ENCODE measurements at places on chromosomes 16 and 17.

GRCh38 chr17:34354637-34355036 lies 1.6 kb upstream of the CCL13 start:
- DNase-seq = no peak

DNA sequence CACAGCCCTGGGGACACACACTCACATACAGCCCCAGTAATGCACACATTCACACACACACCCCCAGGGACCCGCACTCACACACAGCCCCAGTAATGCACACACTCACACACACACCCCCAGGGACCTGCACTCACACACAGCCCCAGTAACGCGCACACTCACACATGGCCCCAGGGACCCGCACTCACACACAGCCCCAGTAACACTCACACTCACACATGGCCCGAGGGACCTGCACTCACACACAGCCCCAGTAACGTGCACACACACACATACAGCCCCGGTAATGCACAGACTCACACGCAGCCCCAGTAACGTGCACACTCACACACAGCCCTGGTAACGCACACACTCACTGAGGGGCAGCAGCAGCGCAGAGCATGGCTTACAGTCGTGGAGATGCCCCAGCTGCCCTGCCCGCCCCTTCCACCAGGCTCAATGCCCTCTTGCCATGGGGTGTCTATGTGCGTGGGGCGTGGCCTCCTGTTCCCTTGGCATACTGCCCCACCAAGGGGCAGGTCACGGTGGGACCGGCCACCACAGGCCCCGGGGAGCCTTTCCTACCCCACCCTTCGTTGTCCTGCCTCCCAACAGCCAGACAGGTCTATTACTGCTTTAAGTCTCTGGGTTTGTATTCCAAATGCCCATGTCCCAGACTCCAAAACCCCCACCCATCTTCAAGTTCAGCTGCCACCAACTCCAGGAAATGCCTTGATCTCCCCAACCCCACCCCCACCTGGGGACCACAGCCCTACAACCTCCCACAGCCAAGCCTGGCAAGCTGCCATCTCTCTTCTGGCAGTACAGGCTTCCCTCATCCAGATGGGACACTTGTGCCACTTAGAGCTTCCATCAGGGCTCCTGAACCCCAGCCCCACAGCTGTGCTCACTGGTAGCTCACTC lies 2.7 kb downstream of the CCDC102A start:
- DNase-seq = no peak

- no peak for DNase-seq
Observed at GRCh38 chr17:27591986-27592385, 39.0 kb upstream of the LGALS9 start.

- peak; percentile 73 for DNase-seq
Observed at GRCh38 chr16:88784074-88784855, 755 bp downstream of the PIEZO1 start.

DNA sequence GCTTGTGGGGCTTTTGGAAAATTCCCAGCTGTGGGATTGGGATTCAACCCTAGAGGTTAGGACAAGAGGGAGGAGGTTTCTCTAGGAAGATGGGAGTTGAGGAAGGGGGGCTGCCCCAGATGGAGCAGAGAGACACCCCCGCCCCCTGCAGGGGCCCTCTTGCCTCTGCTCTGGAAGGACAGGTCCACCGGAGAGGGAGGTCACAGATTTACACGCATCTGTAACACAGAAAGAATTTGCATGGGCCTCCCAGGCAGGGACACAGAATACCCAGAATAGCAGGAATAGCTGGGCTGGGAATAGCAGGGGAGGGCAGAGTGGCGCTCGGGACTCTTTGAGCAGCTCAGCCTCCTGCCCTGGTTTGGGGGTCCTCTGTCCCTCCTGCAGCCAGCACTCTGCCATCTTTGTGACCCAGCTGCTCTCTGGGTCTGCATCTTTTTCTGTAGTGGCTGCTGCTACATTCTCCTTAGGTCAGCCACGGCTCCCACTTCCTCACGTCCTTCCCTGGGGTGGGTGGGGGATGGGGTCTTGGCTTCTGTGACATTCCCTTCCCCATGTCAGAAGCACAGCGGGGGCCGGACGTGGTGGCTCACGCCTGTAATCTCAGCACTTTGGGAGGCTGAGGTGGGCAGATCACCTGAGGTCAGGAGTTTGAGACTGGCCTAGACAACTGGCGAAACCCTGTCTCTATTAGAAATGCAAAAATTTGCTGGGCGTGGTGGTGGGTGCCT lies 33.9 kb upstream of the PLLP start:
- DNase-seq = peak; percentile 27

DNA sequence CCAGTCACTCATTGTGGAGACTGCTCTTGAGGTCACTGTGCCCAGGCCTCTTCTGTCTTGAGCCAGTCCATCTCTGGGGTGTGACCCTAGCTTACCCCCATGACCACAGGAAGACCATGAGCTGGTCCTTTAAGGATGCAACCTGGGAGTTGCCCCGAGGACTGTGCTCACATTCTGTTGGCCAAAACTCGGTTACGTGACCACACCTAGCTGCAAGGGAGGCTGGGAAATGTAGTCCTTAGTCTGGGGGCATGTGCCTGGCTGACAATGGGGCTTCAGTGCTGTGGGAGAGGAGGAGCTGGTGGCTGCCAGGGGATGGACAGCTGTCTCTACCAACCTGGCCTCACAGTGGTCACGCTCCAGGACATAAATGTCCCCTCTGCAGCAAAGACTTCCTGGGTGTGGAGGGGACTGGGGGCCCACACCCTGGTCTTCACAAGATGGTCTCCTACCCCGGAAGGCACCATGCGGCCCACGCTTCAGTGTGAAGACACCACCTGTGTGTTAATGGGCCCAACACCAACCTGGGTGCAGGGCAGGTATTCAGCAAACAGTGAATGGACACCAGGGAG lies 55.4 kb downstream of the JPH3 start:
- DNase-seq = no peak

- no peak for DNase-seq
Observed at GRCh38 chr16:69423189-69423588, 1.2 kb upstream of the CYB5B start.

GRCh38 chr17:64504769-64505339 lies 1.2 kb downstream of the DDX5 start:
- DNase-seq = no peak

- DNase-seq = no peak
Observed at GRCh38 chr17:51725185-51725584, 433.3 kb downstream of the CA10 start.

- DNase-seq = no peak
Observed at GRCh38 chr16:18958621-18959029, 25.1 kb upstream of the TMC7 start.

- no peak for DNase-seq
Observed at GRCh38 chr16:79618692-79619050, 18.1 kb upstream of the MAF start.

DNA sequence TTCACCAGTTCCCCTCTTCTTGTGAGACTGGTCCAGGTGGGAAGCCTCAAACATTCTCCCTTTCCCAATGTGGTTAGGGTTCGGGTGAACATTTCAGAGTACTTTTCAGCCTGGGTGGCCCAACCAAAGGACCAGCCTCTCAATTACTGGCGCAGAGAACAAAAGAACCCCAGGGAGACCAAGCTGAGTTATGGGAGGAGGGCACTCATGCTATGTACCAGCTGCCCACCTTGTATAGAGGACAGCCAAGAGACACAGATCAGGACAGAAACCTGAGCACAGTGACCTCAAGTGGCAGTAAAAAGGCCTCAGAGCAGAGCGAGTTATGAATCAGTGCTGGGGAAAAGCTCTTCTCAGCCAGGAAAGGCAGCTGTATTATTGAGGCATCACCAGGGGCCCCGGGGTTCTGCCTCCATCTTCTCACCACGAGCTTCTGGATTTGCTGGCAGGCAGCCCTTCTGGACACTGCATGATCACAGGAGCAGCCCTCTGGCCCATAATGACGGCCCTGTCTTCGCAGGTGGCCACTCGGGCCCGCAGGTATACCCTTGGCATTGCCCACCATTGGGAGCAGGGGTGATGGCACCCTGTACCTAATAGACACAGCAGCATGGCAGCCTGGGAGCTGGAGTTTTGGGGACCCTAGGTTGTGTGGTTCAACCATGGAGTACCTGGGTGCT lies 3.8 kb downstream of the G6PC3 start:
- DNase-seq = no peak

GRCh38 chr16:86680661-86681030 lies 102.3 kb downstream of the FOXL1 start:
- no peak for DNase-seq

GRCh38 chr17:10610884-10611283 lies 46.2 kb downstream of the MYH3 start:
- no peak for DNase-seq

- DNase-seq = no peak
Observed at GRCh38 chr17:47989700-47990099, 18.8 kb downstream of the CDK5RAP3 start.

- DNase-seq = no peak
Observed at GRCh38 chr17:70644096-70644495, 474.8 kb downstream of the KCNJ2 start.

- no peak for DNase-seq
Observed at GRCh38 chr16:22786691-22787090, 27.3 kb upstream of the HS3ST2 start.

GRCh38 chr16:9438991-9439390 lies 347.5 kb downstream of the HAPSTR1 start:
- no peak for DNase-seq

GRCh38 chr17:44203731-44204440 lies 4.2 kb upstream of the ATXN7L3 start:
- DNase-seq = peak; percentile 53

DNA sequence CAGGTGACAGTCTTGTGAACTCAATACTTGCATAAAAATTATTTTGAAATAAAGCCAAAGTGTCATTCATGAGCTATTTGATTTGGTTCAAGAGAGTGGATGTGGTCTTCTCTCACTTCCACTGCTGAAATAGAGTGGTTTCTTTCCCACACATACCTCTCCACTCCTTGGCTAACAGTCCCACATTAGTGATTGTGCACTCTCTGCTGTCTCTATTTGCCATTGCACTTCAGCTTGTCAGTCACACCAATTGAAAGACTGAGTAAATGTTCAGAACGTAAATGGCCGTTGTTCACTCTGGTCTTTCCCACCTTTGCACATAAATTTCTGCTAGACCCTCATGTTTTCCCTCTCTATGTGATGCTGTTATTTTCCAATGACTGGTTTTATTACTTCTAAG lies 197.5 kb downstream of the FTO start:
- DNase-seq = no peak

- DNase-seq = no peak
Observed at GRCh38 chr16:49854188-49854795, 1.6 kb downstream of the ZNF423 start.

- DNase-seq = no peak
Observed at GRCh38 chr16:2174396-2175131, 19.0 kb downstream of the TRAF7 start.

DNA sequence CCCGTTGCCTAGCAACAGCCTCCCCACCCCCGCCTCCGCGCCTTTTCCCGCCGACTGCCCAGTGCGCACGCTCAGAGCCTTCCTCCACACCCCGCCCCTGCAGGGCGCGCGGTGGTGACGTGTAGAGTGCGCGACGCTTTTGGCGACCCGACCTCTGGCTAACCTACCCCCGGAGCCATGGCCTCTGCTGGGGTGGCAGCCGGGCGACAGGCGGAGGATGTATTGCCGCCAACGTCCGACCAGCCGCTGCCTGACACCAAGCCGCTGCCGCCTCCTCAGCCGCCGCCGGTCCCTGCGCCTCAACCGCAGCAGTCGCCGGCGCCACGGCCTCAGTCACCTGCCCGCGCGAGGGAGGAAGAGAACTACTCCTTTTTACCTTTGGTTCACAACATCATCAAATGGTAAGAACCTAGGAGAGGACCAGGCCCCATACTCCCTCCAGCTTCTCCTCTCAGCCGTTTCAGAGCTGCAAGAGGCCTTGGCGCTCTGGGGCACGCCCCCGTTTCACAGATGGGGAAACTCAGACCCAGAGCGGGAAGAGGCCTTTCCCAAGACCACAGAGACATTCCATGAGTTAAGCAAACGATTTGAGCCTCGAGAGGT lies at the start of gene MED9:
Gene MED9 (plus strand): TSS at position 136 of the 603 bp plus-strand sequence. CDS start 42 bp downstream, at position 178.
- DNase-seq = peak; percentile 92

GRCh38 chr17:59814685-59815084 lies 78.1 kb downstream of the TUBD1 start:
- no peak for DNase-seq

DNA sequence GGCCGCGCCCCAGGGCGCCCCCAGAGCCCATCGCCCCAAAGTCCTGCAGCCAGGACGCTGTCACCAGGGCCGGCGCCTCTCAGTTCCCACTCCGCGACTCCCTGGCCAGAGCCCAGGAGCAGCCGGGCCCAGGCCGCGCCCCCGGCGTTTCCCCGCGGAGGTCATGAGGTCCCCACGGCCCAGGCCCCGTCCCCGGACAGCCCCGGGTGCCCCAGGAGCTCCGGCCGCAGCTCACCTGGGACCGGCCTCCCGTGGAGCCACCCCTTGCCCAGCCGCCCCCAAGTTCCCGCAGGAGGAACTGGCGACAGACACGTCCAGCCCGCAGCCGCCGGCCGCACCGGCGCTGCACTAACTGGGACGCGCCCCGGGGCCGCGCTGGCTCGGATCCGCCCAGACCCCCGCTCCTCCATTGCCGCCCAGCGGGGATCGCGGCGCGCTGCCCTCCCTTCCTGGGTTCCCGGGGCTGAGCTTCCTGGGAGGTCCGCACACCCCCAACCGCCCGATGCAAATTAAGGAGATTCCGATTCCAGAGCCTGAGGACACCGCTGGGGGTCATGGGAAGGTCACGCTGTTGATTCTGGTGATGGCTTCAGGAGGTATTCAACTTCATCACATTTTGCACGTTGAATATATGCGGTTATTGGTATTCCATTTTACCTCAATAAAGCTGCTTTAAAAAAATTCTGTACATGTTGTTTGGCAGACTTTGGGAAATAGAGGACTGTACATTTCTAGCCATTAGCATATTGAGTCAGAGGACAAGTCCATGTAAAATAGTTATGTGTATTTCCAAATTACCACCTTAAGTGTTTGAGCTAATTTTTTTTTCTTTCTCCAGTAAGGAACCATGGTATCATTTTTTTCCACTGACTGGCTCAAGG lies 9.9 kb downstream of the AHSP start:
- peak; percentile 29 for DNase-seq

- DNase-seq = no peak
Observed at GRCh38 chr17:62847426-62847825, 39.3 kb upstream of the MARCHF10 start.

GRCh38 chr16:28040039-28040438 lies 23.5 kb downstream of the GSG1L start:
- DNase-seq = no peak

DNA sequence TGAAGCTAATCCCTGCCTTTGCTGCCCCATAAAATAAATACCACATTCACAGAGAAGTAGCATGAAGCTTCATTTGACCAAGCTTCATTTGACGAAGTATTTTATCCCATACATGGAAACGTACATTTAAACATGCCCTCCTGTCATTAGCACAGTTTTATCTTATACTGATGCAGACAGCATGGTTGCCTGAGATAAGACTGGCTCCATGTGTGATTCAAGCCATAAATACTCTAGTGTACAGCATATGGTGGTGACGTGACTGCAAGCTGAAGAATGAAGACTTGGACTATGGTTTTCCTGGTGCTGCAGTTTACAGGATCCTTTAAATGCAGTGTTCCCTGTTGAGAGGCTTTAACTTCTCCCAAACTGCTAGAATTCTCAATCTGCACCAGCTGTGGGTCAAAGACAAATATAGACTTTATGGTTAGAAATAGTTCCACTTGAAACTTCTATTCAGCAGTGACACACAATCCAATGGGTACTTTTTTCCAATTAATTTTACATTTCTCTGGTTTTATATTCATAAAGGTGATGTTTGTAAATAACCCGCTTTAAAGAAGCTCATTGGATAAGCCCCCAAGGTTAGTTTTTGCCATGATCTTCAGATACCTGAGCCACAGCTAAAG lies 64.9 kb downstream of the CYB561 start:
- DNase-seq = no peak
